ENCODE measurements at places on chromosomes 2 and 18.

DNA sequence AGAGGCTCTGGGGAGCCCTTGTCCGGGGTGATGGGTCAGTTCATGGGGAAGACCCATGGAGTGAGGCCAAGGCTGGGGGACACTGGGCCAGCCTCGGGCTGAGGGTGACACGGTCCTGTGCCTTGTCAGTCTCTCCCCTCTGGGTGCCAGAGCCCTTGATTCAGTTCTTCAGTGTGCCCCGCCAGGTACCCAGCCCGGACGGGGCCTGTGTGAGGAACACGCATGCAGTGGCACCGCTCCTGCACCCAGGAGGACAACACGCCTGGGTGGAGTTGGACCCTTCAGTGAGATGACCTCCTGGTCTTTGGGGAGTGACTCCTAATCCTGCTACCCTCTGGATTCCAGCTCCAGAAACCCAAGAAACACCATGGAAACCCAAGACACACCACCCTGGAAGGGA, 264.4 kb downstream of the LOXHD1 start:
- no peak for DNase-seq

GRCh38 chr2:234483568-234484251, 13.2 kb downstream of the ARL4C start:
- no peak for DNase-seq

GRCh38 chr2:152099367-152100050, 665 bp upstream of the CACNB4 start:
- no peak for DNase-seq

DNA sequence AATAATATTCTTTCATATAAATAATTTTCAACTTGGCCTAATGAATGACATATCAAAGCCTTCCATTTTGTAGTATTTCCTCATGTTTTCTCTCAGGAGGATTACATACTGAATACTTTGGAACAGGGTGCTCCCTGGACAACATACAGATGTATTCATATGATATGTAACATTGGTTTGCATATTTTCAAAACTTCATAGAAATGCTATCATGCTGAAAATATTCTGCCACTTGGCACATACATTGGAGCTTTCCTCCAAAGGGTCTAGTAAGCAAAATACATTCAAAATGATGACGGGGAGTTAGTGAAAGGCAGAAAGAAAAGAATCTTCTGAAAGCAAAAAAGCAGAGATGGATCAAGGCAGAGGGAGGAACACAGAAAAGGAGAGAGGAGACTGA, 38.1 kb upstream of the RTN4 start:
- no peak for DNase-seq

DNA sequence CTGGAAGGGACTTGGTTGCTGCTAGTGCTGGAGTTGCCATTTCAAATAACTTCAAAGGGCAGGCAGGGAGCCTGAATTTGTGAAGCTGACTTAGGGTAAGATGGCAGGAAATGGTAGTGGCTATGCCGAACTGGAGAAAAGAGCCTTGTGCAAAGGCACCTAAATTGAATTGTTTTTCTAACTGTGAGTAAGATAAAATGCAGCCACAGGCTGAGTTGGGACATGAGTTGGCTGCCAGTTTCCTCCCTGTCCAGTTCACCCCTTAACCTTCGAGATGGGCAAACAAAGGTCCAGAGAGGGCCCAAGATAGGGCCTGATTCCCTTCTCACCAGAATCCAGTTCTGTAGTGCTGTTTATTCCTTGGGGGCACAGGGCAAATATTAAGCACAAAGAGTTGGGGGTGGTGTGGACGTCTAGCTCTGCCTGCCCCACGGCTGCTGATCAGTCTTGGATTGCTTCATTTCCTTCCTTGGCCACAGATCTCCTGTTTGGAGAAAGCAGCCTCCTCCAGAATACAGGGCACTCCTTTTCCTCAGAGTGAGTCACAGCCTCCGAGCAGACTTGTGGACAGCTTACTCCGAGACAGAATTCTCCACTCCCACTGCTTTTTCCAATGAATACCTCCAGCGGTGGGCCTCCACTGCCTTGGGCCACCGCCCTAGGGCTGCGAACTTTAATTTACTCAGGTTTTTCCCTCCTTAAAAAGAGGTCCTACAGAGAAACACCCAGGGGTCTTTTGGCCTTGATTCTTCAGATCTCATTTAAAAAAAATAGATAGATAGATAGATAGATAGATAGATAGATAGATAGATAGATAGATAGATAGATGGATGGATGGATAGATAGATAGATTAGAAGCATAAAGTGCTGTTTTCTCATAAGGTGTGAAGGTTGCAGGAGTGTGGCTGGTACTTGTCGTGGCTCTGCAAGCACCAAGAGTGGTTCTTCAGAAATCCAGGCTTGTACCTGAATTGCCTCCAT, 18.4 kb upstream of the SLC20A1 start:
- DNase-seq = no peak

GRCh38 chr2:140383781-140384180, 1603.6 kb upstream of the NXPH2 start:
- DNase-seq = no peak

DNA sequence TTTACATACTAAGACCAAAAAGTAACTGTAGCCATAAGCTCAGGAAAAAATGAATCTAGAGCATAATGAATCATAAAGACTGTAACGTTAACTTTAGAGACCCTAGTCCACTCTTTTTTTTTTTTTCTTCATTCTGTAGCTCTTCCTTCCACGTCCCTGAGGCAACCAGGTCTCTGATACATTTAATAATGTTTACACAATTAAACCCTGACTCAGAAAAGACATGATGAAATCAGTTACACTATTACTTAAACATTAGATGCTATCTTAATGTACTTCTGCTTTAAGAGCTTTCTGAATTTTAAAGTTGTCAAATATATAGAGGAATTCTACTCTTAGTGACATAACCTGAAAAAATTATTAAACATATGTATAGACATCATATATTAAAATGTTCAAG, 1121.5 kb upstream of the DDX18 start:
- DNase-seq = no peak

- DNase-seq = no peak
Observed at GRCh38 chr2:55460562-55460961, 40.9 kb upstream of the CCDC88A start.

- DNase-seq = no peak
Observed at GRCh38 chr2:200752332-200752731, 59.4 kb upstream of the BZW1 start.
